ENCODE measurements at places on chromosomes 3 and 15. TPM values are rescaled to one million over a fixed set of nuclear protein-coding genes. Genes with fewer than 3 reads are reported as not detected.
A peak's percentile ranks its signal among the peaks of the same experiment; 100 is the strongest.

DNA sequence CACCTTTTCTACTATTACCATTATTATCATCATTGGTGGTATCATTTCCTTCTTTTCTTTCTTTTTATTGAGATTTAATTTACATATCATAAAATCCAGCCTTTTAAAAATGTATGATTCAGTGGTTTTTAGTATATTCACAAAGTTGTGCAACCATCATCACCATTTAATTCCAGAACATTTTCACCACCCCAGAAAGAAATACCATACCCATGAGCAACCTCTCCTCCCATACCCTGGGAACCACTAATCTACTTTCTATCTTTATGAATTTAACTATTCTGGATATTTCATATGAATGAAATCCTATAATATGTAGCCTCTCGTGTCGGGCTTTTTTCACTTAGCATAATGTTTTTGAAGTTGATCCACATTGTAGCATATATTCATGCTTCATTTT, 29.1 kb downstream of the AAGAB start:
- peaks cover 10% of the 10 kb centered on the region for H3K36me3 ChIP-seq
- DNase-seq: no peak
- no peak overlapping the region for H3K27ac ChIP-seq
- H3K4me3 ChIP-seq: no peak overlapping the region
- H3K4me1 ChIP-seq: peaks cover 13% of the 10 kb centered on the region

GPR62 gene
- total RNA-seq: not detected

P2RY12 gene
- not detected for total RNA-seq

OTOL1 gene
- total RNA-seq: not detected

CPN2 gene
- not detected for total RNA-seq

IREB2 gene
- total RNA-seq: 71.9 TPM

- no peak overlapping the region for H3K27ac ChIP-seq
- no peaks in the 10 kb centered on the region for H3K4me1 ChIP-seq
- no peak overlapping the region for H3K4me3 ChIP-seq
- H3K27me3 ChIP-seq: no peaks in the 10 kb centered on the region
- no peak for DNase-seq
These were observed 48.0 kb upstream of the FSTL1 start for GRCh38 chr3:120498556-120499346.

DNA sequence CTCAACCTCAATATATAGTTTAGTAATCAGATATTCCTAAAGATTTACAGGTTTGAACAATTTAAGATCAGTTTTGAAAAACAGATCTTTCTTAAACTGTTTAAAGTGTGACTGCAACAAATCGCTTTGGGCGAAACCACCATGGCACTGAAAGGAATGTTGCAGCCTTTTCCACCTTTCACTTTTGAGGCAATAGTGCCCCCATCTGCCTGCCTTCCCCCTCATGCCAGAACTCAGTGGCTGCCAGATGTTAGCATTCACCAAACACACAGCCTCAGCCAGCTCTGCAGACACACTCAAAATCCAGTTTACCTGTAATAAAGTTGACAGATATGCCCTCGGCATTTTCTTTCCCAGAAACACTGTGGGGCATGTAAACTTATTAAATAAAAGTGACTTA, 3.3 kb downstream of the LYSMD4 start:
- no peak overlapping the region for H3K4me3 ChIP-seq
- H3K27me3 ChIP-seq: no peaks in the 10 kb centered on the region
- peaks cover 14% of the 10 kb centered on the region for H3K4me1 ChIP-seq
- no peak for DNase-seq
- peaks cover 13% of the 10 kb centered on the region for H3K36me3 ChIP-seq

CAND2 gene
- 2.2 TPM for total RNA-seq

- H3K36me3 ChIP-seq: no peaks in the 10 kb centered on the region
- no peaks in the 10 kb centered on the region for H3K4me1 ChIP-seq
- H3K27ac ChIP-seq: no peak overlapping the region
- no peak overlapping the region for H3K4me3 ChIP-seq
- DNase-seq: no peak
- H3K27me3 ChIP-seq: no peaks in the 10 kb centered on the region
These were observed 464.9 kb downstream of the TAFA4 start for GRCh38 chr3:68467465-68467864.

GRCh38 chr3:103494011-103494410, 1059.2 kb downstream of the ZPLD1 start:
- H3K27me3 ChIP-seq: no peaks in the 10 kb centered on the region
- H3K27ac ChIP-seq: no peak overlapping the region
- no peak for DNase-seq
- no peaks in the 10 kb centered on the region for H3K4me1 ChIP-seq

CYP8B1 gene
- not detected for total RNA-seq

DNA sequence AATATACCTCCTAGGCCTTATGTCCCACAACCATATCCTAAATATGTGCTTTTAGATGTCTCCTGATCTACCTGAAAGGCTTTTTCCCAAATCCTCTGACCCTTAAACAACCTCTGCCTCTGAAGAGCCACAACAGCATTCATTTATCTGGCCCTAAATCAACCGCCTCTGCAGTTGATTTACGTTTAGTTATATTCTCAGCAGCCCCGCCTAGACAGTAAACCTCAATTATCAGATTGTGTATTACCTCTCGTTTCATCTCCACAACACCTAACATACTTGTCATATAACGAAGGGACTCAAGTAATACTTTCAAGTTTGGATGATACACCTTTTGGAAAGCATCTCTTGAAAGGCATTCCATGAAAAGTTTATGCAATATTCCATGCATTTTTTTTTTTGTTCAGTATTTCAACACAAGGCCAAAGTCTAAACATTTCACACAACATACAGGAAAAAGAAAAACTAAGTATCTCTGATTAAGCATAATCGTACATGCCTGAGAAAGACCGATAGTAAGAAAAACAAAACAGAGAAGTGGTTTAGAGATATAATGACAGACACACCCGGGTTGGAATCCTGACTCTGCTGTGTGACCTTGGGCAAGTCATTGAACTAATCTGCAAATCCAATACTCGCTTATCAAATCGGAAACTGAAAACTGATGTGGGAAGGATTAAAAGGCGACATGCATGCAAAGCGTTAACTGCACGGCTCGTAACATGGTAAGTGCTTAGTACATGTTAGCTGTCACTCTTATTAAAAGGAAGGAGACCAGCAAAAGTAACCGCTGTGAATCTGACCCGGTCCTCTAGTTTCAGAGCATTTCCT, 778 bp downstream of the CRBN start:
- no peak for DNase-seq
- peak overlapping the region; percentile 97 for H3K4me3 ChIP-seq
- no peaks in the 10 kb centered on the region for H3K27me3 ChIP-seq
- peaks cover 6% of the 10 kb centered on the region for H3K36me3 ChIP-seq
- peaks cover 59% of the 10 kb centered on the region for H3K4me1 ChIP-seq

GOLGA8H gene
- total RNA-seq: not detected

PLSCR4 gene
- total RNA-seq: not detected

DNA sequence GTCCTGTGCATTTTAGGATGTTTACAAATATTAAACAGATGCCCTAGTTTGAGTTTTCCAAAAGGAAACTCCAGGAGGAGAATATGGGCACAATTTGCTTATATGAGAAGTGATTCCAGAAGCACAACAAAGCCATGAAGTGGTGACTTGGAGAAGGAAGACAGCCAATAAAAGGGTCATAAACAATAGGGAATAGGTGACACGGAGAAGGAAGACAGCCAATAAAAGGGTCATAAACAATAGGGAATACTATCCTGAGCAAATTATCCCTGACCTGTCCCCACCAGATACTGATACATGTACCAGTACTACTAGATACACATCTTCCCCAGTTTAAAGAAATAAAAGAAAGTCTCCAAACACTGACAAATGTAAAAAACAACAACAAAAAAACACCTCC, 663.6 kb downstream of the GBE1 start:
- H3K36me3 ChIP-seq: no peaks in the 10 kb centered on the region
- H3K27ac ChIP-seq: no peak overlapping the region
- H3K4me3 ChIP-seq: no peak overlapping the region
- no peak for DNase-seq
- no peaks in the 10 kb centered on the region for H3K4me1 ChIP-seq
- H3K27me3 ChIP-seq: no peaks in the 10 kb centered on the region

GRCh38 chr3:183826448-183827250, 1.3 kb upstream of the MAP6D1 start:
- no peak overlapping the region for H3K27ac ChIP-seq
- no peak for DNase-seq
- H3K36me3 ChIP-seq: no peaks in the 10 kb centered on the region
- H3K4me3 ChIP-seq: no peak overlapping the region
- H3K27me3 ChIP-seq: no peaks in the 10 kb centered on the region

GRCh38 chr3:12796171-12797123, at the start of gene CAND2:
CAND2 (plus strand) TSS chr3:12796680; CDS start chr3:12796721, 41 bp downstream.
- peak within 1 kb of the TSS; percentile 38 for H3K27ac ChIP-seq
- peak; percentile 25 for DNase-seq
- H3K36me3 ChIP-seq: no peaks in the 10 kb centered on the region
- peak within 1 kb of the TSS; percentile 52 for H3K4me3 ChIP-seq
- H3K4me1 ChIP-seq: peaks cover 9% of the 10 kb centered on the region

PLCH1 gene
- not detected for total RNA-seq

DNA sequence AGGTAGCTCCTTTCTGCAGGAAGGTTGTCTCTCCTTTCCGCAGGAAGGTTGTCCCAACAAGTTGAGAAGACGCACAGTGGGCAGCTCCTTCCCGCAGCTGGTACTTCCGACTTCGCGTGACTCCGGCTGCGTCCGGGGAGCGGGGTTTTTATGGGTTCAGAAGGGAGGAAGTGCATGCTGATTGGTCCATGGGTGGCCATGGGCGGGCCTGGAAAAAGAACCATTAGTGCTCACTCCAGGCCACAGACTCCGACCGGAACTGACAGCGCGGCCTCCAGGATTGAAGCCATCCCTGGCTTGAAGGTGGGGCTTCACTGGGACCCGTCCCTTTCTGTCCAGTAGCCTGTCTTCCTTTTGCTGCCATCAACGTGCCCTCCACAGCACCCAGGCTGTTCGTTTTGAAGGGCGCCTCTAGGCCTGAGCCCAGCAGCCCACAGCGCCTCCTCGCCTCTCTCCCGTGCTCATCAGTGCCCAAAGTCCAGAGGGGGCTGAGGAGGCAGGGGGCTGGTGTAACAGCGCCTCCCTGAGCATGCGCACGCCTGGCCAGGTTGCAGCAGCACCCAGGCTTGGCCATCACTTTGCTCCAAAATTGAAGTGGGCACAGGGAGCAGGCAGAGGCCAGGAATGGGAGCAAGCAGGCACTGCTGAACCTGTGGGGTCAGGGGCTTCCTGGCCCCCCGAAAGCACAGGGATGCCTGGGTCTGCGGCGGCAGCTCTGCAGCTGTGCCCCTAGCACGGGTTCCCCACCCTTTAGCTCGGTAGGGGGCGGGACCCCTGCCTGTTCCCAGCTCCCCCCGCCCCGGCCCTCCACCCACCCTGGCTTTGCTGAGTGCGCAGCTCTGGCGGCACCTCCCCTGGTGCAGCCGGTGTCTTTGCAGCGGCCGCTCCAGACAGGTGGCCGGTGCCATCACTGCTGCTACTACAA, 330.6 kb upstream of the MCTP2 start:
- H3K27ac ChIP-seq: no peak overlapping the region
- no peaks in the 10 kb centered on the region for H3K4me1 ChIP-seq
- no peaks in the 10 kb centered on the region for H3K27me3 ChIP-seq
- DNase-seq: peak; percentile 2
- no peak overlapping the region for H3K4me3 ChIP-seq
- H3K36me3 ChIP-seq: no peaks in the 10 kb centered on the region

Data from CD4-positive, alpha-beta memory T cell (primary cell).